ENCODE measurements at places on chromosomes 5 and 9.

DNA sequence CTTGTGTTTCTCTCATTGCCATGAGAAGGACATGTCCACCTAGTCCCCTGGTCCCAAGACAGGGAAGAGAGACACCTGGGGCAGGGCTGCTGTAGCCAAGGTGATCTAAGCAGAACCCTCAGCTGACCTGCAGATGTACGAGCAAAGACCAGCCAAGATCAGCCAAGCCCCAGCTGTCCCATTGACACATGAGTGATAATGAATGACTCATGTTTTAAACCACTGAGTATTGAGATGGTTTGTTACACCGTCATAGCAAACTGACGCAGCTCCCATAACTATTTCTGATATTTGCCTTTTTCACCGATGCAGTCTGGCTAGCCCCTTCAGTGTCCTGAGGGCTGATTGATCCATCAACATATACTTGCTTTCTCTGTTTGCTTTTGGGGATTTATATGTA is 6.7 kb downstream of the OR1K1 start:
- no peak for DNase-seq

DNA sequence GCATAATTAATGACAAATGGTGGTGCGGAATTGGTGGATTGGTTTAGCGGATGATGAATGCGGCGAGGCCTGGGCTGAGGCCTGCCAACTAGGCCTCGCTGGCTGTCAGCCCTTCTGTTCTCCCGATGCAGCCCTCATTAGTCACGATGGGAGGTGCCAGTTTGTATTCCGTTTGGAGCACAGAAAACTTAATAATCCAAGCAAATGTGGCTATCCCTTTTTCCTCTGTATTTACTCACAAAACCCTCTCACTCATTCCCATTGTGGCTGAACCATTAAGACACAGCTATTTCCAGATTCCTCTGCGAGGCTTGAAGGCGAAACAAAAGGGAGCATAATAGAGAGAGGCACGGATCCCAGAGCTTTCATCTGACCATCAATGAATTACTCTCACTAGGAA is 114.3 kb downstream of the MVB12B start:
- no peak for DNase-seq

- DNase-seq: no peak
These were observed 447.9 kb upstream of the SGCD start for GRCh38 chr5:155878991-155879575.

- no peak for DNase-seq
These were observed at the start of gene PTGDS for GRCh38 chr9:136977223-136977622. TSS of gene PTGDS (plus strand) at chr9:136977504. CDS start at chr9:136977579, 75 bp downstream.

DNA sequence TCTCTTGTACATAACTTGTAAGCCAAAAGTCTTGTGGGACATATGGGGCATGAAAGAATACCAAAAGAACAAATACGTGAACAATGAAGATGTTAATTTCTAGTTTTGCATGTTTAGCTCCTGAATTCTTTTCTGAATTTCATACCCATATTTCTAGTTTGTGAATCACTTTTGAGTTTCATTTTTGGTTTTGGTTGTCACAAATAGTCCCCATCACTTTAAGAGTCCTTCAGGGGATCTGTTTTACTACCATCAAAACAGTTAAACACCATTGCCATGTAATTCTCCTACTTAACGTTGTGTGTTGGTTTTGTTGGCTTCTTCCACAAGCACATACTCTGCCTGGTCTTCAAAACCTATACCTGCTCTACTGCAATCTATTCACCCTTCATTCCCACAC is 27.0 kb downstream of the VCAN start:
- no peak for DNase-seq

GRCh38 chr5:113723021-113723420 is 209.5 kb downstream of the YTHDC2 start:
- DNase-seq: no peak

DNA sequence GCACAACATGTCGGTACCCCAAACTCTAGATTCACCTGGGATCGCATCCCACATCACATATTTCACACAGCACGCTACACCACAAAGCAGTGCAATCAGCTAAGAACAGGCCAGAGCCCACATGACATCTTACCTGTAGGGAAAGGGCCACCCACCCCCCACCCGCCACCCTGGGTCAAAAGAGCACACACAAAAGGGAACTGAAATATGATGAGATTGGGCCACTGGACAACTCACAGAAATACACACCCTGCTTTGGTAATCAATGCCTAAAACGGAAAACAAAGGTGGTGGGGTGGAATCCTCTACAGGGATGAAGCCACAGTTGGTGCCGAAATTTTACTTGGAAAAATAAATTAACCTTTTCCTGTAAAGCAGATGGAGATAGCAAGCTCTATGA is 13.1 kb downstream of the RETREG1 start:
- no peak for DNase-seq

- DNase-seq: no peak
These were observed 157.4 kb upstream of the OTULINL start for GRCh38 chr5:14424011-14424685.

- no peak for DNase-seq
These were observed 7.2 kb downstream of the CYFIP2 start for GRCh38 chr5:157273131-157273556.

DNA sequence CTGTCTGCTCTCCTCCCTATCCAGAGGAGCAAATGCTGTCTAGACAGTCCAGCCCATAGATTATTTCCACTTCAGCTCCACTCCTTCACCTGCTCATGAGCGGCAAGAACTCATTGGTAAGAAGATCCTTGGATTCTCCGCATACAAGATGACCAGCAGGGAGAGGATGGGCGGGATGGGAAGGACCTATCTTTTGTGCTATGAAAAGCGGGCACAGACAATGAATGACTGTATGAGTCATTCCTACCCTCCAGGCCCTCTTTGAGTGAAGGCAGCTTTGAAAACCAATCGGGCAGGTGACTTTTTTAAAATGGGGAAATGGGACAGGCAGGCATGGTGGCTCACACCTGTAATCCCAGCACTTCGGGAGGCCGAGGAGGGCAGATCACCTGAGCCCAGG is 49.4 kb downstream of the SMIM23 start:
- DNase-seq: no peak

GRCh38 chr9:85516455-85516854 is 225.3 kb downstream of the AGTPBP1 start:
- no peak for DNase-seq

GRCh38 chr5:109953761-109954160 is 264.0 kb downstream of the MAN2A1 start:
- no peak for DNase-seq

- DNase-seq: no peak
These were observed 76.3 kb downstream of the MED10 start for GRCh38 chr5:6302075-6302474.

- no peak for DNase-seq
These were observed 390 bp upstream of the SNX2 start for GRCh38 chr5:122774519-122774860.

GRCh38 chr5:13640270-13640669 is 304.2 kb downstream of the DNAH5 start:
- no peak for DNase-seq

DNA sequence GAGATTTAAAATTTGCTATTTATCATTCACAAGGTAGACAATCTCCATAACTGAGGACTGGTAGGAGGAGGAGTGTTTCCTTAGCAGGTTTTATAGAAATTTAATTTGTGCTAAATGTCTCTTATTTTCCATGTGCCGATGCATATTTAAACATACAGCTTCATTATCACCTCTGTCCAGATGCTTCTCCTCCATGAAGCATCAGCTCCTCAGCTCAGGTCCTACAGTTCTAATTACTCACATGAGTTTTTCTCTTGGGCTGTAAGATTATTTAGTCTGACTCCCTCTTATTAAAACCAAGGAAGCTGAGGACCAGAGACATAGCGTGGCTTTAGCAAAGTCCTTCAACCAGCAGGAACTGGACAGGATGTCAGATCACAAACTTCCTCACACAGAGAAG is 300.2 kb upstream of the PANK3 start:
- no peak for DNase-seq

- no peak for DNase-seq
These were observed 4.4 kb downstream of the CRB2 start for GRCh38 chr9:123360161-123361085.

DNA sequence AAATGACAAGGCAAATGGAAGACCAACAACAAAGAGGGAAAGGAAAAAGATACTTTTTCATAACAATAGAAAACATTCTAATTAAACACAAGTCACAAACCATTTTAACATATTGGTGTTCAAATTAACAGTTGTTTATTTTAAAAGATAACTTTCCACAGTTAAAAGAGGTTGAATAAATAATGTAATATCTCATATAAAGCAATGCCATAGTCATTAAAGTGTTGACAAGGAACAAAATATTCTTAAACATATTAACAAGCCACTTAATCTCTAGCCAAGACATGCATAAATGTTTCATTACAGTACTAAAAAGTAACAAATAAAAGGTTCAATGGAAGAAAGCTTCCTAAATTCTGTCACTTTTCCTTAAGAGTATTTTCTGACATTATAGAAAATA is 12.6 kb downstream of the TMEM161B start:
- DNase-seq: no peak

DNA sequence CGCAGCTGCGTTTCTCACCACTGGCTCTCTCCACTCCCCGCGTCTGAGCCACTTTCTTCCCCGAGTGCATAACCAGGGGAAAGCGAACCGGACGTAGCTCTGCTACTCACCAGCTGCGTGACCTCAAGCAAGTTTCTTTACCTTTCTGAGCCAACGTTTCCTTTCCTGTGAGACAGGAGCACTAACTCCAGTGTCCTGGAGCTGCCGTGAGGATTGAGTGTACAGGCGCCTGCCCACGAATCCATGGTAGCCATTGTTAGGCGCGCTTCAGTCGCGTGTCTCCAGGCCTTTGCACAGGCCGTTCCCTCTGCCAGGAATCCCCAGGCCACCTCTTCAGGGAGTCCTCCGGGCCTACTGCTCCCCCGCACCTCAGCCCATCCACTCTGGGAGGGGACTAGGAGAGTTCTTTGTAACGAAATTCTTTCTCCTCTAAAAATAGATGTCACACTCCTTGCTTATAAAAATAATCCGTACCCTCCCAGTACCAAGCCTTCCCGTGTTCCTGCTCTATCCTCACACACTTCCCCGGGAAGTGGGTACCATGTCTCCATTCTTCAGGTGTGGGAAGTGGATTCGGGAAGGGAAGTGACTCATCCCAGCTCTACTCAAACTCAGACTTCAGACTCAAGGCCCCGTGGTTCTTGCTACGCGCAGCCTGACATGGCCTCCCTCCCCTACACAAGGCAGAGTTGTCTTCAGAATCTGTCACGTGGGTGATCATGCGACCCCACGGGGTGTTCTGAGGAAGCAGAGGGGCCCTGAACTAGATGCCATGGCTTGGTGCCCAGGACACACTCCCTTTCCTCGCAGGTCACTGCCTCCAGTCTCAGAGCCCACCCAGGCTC is 16.1 kb upstream of the CRB2 start:
- DNase-seq: no peak

DNA sequence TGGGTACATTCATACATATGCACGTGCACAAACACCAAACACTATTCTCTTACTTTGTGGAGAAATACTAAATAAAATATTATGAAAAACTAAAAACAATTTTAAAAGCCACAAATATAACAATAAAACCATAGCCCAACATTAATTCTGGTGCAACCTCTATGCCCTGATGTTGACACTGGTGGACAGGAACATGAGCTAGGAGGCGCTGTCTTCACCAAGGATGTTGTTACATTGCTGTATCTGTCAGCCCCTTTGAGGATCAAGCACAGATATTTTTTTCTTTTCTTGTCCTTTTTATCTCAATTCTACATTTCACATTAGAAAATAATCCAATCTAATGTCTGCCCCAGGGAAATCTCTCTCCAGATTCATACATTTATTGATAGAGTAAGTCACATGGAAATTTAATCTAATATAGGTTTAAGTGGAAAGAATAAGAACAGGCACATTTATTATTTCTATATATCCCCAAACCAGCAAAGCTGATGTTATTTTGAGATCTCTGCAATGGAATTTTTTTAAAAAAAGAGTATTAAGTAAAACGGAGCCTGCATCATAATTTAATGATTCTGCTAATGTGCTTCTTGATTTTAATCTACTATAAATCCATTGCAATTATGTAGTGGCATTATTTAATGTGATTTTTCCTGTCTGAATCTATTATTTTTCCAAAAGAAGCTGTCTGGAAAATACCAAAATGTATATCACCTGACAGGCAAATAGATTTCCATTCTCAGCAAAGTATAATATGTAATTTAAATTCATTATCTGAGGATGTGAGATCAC is 716.5 kb downstream of the MTRR start:
- DNase-seq: no peak

DNA sequence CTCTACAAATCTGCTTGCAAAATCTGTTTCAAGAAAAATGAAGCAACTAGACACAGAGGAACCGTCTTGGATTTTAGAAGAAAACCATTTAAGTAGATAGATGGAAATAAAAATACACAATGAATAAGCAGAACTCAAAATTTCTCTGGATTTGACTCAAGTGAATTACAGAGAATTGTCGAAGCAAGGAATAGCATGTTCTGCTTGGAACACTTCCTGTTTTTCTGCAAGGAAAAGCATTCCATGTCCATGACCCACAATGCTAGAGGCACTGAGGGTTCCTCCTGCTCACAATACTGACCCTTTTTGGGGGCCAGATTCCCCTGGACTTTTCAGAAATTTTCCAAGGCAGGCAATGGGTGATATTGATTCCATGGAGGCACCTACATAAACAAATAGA is 29.8 kb downstream of the PRUNE2 start:
- no peak for DNase-seq

- DNase-seq: no peak
These were observed 108.6 kb upstream of the TMEM161B start for GRCh38 chr5:88377240-88377639.

DNA sequence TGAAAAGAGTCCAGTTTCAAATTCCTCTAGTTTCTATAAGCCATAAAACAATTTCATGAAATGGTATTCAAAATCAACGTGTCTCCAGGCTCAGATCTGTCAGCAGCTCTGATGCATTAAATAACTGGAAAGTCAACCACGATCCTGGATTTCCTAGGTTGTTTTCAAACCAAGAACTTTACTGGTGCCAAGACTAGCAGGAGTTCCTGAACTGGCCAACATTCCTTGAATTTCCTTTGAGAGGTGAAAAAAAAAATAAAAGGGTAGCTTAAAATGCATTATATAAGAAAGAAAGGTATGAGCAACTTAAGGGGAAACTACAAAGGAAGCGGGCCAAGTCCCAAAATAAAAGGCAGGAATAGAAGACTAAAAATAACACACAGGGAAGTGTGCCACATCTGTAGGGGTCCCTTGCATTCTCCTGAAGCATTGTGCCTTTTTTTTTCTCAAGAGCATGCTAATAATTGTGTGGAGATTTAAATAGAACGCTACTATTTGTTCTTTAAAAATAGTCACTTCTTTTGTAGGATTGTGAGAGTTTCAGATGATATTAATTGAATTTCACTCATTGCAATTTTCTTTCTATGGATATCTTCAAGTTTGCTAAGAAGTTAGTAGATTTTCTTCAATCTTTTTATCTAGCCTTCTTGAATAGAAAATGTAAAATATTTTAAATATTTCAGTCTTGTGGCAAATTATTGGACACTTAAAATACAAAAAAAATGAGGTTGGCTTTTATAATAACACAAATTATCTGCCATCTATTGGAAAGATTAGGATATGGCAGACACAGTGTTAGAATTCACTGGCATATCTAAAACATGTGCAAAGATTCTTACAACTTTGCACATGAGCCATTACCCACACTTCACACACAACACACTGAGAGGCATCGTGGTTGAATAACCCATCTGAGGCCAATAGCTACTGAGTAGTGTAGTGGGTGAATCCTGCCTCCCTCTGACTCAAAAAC is 15.3 kb downstream of the ESM1 start:
- no peak for DNase-seq
